CD4-positive, CD25-positive, alpha-beta regulatory T cell (primary cell): ENCODE measurements at places on chromosomes 11 and 22. TPM values are rescaled to one million over a fixed set of nuclear protein-coding genes. Genes with fewer than 3 reads are reported as not detected.

Gene HBG1
- total RNA-seq, result not detected

Gene MAJIN
- total RNA-seq, result not detected

Gene TPBGL
- 0.12 TPM for total RNA-seq

Gene TMPRSS6
- 1.5 TPM for total RNA-seq

Gene PRG3
- not detected for total RNA-seq

Gene DNAJC24
- 13.5 TPM for total RNA-seq

DNA sequence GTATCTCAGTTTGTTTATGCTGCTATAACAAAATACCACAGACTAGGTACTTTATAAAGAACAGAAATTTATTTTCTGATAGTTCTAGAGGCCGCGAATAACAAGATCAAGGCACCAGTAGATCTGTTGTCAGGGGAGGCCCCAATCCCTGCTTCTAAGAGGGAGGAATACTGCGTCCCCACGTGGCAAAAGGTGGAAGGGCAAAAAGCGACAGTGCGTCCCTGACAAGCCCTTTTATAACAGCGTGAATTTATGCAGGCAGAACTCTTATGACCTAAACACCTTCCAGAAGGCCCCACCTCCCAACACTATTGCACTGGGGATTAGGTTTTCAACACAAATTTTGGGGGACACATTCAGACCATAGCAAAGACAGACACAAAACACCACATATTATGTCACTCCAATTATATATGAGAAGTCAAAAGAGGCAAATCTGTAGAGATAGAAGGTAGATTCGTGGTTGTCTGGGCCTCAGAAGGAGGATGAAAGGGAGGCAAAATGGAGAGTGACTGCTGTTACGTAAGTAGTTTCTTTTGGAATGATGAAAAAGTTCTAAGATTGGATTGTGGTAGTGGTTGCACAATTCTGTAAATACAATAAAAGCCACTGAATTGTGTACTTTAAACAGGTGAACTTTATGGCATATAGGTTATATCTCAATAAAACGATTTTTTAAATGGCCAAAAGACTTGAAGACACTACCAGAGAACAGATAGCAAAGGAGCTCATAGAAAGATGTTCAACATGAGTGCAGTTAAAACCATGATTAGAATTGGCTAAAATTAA lies 30.1 kb upstream of the TNRC6B start:
- no peak for DNase-seq

DNA sequence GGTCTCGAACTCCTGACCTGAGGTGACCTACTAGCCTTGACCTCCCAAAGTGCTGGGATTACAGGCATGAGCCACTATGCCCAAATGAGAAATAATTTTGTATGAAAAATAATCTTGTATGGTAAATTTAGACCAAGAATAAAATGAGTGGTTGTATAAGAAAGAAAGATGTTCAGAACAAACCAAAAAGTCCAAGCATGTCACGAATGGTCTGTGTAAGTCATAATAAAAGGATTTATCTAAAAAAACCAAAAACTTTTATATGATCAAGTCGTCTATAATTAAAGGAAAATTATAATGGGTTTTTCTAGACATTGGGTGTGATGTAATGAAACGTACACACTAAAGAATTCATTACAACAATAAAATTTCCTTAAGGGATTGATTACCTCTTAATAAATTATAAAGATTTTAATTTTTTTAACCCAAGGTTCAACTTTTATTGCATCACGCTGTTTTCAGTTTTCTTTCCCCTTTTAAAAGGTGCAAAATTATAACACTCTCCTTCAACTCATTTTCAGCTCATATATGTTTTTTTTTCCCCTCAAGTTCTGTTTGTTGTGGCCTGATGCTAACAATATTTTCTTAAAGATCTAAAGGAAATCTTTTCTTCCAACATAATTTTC lies 8.9 kb upstream of the AQP11 start:
- peak; percentile 25 for DNase-seq

DNA sequence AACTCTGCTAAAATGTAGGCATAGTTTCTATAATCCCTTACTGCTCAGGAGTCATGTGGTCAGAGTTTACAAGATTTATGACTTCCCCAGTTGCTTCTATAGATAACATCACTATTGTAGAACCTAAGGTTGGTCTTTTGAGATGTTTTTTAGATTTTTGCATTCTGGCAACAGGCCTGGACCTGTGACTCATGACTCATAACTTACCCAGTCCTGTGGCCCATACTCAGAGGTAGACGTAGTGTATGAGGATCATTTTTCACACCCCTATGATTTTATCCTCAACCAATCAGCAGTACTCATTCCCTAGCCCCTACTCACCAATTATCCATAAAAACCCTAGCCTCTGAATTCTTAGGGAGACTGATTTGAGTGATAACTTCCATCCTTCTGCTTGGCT lies 384.4 kb upstream of the DDI1 start:
- no peak for DNase-seq

DNA sequence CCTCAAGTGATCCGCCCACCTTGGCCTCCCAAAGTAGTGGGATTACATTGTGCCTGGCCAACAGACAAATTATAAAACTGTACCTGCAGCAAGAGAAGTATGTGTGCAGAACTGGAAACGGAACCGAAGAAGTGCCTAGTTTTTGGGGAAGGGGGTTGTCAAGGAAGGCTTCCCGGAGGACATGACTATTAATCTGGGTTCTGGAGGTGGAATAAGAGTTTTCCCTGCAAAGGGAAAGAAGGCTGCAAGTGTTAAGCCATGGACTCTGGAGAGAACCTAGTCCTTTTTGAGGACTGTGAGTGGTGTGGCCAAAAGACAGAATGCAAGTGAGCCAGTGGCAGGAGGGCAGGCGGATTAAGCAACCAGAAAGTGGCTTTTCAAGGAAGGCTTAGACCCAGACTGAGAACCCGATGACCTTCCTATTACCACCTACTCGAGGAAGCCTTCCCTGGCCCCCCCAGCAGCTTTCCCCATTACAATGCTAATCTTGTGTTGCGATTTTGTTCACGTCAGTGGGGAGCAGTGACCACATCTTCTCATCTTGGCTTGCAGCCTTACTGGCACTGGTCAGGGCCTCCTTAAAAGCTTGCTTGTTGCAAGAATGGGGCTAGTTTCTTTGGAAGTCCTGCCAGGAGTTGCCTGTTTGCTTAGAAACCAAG lies 5.7 kb upstream of the SEPTIN3 start:
- DNase-seq, result no peak

DNA sequence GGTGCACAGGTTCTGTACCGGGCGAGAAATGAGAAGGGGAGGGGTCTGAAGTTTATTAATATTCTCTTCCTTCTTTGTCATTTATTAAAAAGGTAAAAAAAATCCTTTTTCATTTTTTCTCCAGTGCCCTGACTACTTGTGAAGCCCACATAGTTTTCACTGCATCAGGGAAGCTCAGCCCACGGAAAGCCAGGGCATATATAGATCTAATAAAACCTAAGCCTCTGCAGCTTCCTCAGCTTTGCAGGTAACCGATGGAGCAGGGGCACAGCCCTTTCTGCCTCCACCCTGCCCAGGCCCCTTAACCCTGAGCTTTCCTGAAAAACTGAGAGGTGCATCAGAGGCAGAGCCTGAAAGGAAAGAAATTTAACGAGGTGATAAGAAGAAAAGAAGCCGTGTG lies 140.1 kb downstream of the NXPE2 start:
- no peak for DNase-seq

- no peak for DNase-seq
Measured at GRCh38 chr22:18968011-18968749, 32.1 kb upstream of the PRODH start.

DNA sequence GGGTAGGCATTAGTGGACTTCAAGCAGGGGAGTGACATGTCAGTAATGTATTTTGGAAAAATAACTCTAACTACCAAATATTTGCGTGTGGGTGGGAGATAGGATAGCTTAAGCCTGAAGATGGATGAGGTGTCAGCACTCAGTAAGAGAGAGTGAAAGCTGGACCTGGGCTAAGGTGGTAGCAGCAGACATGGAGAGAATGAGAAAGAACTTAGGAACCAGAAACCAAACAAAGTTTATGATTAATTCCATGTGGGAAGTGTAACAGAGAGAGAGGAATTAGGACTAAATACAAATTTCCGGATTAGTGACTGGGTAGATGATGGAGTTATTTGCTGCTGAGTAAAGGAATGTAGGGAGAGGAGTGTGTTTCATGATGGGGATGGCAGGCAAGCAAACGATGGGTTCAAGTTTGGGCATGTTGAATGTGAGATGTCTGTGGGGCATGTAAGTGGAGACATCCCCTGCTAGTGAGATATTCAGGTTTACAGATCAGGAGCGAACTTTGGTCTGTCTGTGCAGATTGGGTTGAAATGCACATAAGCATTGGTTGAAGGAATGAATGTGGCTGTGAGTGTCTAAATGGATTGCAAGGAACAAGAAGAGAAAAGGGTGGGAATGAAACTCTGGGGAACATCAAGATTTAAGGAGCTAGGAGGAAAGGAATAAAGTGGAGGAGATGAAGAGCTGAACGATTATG lies 185.6 kb upstream of the MTMR2 start:
- no peak for DNase-seq

DNA sequence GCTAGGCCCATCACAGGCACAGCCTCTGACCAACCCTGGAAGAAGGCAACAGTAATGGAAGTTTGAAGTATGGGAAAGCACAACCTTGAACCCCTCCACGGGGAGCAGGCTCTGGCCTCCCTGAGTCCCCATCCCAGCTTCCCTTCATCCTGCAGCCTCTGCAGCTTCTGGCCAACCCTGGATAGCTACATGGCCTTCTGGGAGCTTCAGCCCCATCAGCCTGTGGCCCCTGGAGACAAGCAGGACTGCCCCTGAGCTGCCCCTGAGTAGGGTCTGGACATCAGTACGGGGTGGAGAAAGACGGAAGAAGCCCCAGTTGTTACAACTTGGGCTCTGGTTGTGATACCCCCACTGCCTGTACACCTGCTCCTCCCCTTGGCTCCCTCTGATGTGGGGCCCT lies 113.8 kb upstream of the CD82 start:
- no peak for DNase-seq

DNA sequence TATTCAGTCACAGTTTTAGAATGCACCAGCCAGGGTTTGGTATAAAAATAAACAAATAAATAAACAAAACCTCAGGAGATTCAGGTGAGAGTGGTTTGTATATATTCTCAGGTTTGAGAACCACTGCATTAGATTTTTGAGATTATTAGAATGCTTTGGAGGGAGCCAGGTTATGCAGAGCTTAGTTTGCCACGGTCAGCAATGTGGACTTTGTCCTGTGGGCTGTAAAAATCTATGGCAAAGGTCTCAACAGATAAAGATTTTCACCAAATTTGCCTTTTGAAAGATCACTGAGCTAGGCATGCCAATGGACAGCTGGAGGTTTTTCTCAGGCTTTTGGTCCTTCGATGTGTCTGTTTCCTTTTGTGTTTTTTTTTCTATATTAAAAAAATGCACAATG lies 650.1 kb upstream of the RAG2 start:
- DNase-seq, result no peak

GRCh38 chr11:15663777-15664218 lies 549.1 kb downstream of the INSC start:
- DNase-seq, result no peak

DNA sequence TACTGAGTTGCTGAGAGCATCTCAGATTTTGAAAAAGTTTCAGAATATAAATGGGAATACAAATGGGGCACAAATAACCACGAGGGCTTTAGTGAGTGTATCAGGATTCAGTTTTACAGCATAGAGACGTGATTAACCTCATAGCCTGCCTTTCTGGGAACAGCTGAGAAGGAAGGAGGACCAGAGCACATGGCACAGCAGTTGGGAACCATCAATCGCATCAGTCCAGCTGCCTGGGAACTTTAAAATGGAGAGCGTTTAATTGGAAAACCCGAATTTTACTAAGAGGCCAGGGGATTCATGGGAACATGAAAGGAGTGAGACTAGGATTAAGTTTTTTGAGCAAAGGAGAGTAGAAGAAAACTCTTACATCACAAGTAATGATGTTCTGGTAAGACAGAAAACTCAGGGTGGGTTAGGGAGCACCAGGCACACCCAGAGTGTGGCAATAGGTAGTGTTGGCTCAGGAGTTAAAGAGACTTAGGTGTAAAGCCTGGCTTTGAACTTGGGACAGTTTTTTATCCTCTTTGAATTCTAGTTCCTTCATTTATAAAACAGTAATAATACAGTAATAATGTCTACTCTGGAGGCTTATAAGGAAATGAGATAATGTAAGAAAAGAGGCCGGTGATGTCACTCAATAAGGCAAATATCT lies 40.2 kb downstream of the FZD4 start:
- no peak for DNase-seq

GRCh38 chr22:47318041-47318737 lies 555.7 kb downstream of the TBC1D22A start:
- DNase-seq, result no peak

DNA sequence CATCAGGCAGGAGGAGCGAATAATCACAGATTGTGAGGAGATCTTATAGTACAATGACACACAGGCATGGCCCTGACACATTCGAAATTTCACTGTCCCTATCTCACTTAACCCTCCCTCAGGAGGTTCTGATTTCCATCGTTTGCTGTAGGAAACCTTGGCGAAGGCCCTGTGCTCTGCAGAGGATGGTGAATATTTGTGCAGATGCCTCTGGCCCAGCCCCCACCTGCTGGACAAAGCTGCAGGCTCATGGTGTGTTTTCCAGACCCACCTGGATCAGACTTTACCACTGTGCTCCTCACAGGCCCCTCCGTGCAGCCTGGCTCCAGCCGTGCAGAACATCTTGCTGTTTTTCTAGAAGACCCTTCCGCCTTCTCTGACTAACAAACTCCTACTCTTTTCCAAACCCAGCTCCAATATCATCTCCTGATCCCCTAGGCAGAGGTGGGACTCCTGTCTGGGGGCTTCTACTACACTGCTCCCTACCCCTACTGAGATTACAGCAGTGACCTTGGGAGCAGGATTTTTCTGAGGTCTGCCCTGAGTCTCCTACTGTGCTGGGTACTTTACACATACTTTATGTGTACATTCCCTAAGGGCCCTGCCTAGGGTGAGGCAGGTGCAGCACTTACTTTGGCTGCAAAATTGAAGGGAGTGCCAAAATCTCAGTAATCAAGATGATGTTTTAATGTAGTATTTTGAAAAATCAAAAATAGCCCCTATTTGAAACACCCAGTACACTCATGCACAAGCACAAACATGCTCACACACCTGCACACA lies 412.7 kb downstream of the SOX6 start:
- DNase-seq, result no peak

DNA sequence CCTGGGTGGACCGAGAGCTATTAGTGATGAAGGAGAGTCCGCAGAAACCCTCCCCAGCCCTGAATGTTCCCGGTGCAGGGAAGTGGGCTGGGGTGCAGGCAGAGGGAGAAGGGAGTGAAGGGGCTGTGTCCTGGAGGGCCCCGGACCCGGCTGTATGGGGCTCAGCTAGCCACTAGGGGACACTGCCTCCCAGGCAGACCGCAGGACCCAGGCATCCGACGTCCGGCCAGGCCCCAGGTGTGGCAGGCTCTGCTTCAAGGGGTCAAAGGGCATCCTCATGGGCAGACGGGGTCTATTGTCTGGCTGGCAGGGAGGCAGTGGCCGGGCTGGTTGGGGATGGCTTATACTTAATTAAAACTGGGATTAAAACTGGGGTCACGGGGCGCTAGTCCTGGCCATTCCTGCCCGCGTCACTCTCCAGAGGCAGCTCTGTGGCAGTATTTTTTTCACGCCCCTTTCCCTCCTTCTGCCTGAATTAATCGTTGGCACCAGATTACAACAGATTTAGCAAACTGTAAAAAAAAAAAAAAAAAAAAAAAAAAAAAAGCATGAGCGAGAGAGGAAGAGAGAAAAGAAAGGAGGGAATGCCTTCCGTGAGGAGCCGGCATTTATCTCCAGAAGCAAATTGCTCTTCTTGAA lies 5.1 kb downstream of the FLRT1 start:
- DNase-seq, result no peak
